ENCODE measurements at places on chromosomes 12 and 14.

DNA sequence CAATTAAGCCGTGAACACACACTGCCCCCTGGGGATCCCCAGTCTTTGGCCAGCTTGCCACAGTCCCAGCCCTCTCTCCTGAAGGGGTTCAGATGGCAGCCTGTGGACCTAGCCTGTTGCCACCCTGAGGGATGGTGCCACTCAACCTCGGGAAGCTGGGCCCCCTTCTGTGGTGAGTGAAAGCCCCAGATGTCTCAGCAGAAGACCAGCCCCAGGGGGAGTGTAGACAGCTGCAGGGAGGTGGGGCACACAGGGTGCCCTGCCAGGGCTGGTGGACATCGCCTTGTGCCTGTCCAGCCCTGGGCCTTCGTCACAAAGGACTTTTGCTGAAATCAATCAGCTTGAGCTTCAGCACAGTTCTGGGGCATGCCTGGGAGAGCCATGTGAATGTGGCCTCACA lies 32.4 kb downstream of the C14orf132 start:
- no peak for DNase-seq

GRCh38 chr12:119683413-119683812 lies 15.5 kb downstream of the PRKAB1 start:
- no peak for DNase-seq

- no peak for DNase-seq
Measured at GRCh38 chr12:25187781-25188180, 7.2 kb downstream of the DNAI7 start.

DNA sequence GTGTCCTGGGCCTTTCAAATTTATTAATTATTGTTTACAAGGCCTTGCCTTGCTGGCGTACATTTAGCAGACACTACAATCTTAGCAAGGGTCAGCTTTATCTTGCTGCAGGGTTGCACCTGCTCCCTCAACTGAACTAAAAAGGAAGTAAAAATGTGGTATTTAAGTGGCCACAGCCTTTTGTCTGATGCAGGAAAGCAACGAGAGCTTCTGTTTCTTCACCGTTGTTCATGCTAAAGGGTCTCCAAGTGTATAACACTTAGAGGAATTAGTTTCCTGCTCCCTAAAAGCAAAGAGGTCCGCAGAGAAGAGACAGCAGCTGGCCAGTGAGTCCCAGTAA lies 62.8 kb upstream of the EGLN3 start:
- DNase-seq: no peak

DNA sequence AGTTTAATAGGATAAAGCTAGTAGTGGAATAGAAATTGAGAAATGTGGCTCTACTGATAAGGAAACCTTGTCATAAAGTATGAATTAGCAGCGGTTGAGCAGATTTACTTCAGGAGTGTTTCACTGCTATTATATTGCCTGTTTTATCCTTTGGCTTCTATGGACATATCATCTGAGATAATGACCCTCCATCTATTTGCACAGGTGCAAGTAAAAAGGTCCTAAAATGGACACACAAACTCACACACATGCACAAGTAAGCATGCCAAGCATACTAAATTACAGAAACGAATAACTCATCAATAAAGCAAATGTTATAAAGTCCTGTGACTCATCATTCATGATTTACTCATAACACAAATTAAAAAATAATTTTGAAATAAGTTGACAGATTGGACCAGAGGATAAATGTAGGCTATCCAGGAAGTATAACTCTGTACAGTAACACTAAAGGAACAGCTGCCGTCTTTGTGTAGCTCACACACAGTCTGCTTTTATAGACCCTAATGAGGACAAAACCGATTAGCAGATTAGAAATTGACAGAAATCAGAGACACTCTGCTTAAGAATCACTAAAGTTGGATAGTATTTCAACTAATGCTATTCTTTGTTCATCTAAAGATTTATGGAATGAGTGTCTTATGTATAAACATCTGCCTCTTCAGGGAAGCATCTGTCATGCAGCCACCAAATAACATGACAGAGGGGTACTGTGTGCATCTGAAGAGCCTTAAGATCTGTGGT lies 73.9 kb downstream of the SYT1 start:
- no peak for DNase-seq

- no peak for DNase-seq
Measured at GRCh38 chr12:4293966-4294505, 20.5 kb downstream of the CCND2 start.

GRCh38 chr12:62625228-62625627 lies 158.6 kb downstream of the MON2 start:
- DNase-seq: no peak

DNA sequence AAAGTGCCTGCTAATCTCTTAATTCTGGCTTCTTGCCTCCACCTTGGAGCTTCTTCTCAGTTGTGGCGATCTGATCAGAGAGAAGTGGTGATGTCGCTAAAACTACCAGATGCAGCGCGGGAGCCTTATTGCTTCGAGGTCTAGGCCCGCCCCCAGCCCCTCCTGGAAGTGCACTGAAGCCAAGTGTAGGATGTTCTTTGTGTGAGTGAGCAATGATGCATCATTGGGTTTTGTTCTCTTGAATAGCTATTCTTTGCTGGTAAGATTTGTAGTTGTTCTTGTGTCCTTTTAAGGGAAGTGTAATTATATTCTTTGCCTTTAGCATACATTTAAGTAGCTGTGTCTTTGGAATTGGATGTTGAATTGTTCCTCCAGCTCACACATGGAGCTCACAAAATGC lies 35.8 kb downstream of the MTHFD1 start:
- peak; percentile 60 for DNase-seq

GRCh38 chr14:92880351-92880750 lies 42.6 kb upstream of the CHGA start:
- DNase-seq: no peak
